ENCODE measurements at places on chromosomes 12 and 14.

GRCh38 chr12:76337583-76337982 lies 10.6 kb downstream of the BBS10 start:
- DNase-seq, result peak; percentile 77

DNA sequence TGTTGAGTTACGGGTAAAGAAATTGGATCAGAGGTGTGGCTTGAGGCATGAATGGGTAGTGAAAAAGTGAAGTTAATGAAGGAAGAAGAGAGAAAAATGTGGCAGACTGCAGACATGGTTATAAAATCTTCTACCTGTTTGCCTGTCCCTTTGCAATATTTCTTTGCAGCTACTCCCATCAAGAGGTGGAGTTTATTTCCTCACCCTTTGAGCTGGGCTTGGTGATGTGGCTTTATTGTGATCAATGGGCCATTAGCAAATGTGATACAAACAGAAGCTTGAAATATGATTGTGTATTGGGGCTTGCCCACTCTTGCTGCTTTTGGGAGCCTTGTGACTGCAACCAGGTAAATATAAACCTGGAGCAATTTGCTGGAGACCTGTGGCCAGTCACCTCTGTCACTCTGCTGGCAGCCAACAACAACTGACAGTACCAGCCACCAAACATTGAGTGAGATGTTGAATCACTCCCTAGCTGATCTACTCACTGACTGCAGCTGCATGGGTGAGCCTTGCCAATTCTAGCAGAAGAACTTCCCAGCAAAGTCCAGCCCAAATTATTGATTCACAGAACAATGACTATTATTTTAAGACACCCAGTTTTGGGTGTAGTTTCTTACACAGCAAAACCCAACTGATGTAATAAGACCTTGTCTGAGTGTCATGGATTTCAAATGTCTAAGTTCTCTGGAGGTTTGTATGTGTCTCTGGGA lies 151.0 kb upstream of the ATP2B1 start:
- no peak for DNase-seq

- no peak for DNase-seq
Observed at GRCh38 chr14:21084396-21084795, 14.1 kb downstream of the ZNF219 start.

- DNase-seq, result no peak
Observed at GRCh38 chr14:68501614-68502052, 291.2 kb downstream of the ZFP36L1 start.

DNA sequence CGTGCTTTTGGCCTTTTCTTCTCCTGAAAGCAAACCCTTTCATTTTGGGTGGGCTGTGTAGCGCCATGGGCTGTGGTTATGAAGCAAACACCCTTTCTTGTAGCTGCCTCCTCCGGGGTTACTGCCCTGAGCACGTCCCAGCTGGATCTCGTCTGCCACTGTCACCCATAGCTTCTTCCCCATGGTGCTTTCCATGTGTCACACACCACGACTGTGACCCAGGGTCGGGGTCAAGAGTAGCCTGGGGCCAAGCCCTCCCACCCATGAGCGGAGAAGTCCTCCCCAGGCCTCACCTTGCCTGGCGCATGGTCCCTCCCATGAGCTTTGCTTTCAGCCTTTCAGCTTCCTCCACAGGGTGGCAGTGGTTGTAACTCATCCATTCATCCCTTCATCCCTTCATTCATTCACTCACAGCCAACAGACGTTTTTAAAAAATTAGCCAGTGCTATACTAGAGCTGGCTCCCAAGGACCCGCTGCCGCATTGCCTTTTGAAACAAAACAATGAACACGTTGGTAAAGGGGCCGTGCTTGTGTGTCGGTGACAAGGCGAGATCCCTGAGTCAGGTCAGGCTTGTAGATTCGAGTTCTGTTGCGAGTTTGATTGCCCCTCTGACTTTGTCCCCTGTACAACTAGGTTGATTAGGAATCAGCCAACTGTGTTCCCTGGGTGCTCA lies 29.5 kb downstream of the MEG3 start:
- no peak for DNase-seq

GRCh38 chr12:31001581-31002360 lies 71.9 kb upstream of the DDX11 start:
- DNase-seq, result no peak

- no peak for DNase-seq
Observed at GRCh38 chr12:115882936-115883335, 394.6 kb downstream of the MED13L start.

GRCh38 chr12:126182619-126183236 lies 1117.5 kb downstream of the AACS start:
- DNase-seq, result no peak

DNA sequence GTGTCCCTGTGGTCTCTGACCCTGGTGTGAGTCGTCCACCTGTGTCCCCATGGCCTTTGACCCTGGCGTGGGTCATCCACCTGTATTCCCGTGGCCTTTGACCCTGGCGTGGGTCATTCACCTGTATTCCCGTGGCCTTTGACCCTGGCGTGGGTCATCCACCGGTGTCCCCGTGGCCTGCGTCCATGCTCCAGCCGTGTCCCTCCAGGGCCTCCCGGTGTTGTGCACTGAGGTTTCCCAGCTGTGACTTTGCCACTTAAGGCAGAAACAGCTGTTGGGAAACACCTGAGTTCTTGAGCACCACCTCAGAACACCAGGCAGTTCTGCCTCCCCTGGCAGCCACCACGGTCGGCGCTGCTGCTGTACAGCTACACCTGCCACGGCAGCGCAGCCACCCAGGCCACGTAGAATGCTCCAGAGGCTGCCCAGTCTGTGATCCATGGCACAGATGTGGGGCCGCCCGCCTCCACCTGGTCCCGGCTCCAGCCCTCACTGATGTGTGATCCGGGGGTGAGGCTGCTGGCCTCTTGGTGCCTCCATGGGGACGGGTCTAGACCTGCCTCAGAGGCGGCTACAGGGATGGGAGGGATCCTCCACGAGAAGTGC lies 69.1 kb upstream of the GALNT9 start:
- no peak for DNase-seq

- no peak for DNase-seq
Observed at GRCh38 chr12:105369014-105369413, 38.5 kb downstream of the C12orf75 start.

GRCh38 chr12:132154941-132155770 lies 10.9 kb downstream of the NOC4L start:
- DNase-seq, result no peak

DNA sequence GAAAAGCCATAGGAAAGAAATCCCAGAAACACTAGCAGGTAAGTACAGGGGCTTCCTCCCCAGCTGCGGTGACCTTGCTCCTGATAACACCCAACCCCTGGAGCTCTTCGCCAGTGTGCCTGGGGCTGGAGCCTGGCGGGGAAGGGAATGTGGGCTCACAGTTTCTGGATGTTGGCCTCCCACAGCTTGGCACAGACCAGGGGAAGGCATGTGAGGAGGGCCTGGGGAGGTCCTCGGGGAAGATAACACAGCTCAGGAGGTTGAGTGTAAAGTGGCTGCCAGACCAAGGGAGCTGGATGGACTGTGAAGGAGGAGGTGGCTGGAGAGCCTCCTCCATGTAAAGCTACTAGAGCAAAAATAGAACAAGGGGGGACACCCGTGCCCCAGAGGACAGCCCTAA lies 120.1 kb downstream of the BICD1 start:
- no peak for DNase-seq

DNA sequence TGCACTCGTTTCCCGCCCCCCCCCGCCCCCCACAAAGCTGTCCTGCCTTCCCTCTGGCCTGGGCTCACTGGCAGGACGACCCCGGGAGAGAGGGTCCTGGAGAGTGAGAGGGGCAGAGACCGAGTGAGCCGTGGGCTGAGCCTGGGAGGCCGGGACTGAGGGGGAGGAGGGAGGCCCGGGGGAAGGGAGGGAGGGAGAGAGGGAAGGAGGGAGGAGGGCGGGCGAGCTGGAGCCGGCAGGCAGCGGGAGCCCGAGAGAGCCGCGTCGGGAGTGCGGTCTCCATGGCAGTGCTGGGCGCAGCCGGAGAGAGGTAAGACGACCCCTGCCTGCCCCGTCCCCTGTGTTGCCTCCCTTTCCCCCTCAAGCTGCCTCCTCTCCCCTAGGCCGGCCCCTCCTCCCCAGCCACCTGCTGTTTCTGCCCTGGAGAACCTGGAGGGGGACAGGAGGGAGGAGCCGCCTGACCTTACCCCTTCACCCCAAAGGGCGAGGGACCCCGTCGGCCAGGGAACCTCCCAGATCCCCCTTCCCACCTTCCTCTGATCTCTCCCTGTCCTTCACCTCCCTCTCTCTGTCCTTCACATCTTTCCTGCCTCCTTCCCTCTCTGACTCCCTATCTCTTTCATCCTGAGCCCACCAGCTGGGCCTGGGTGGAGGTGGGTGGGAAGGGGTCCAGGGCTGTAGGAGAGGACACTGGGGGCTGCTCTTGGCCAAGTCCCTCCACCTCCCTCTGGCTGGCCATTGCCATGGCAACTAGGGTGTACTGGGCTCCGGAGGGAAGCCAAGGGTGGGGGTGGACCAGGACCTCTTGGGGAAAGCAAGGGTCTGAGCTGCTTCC lies at the start of gene GPR162:
Gene GPR162 (plus strand): TSS at position 231 of the 835 bp plus-strand sequence. CDS start 2,078 bp downstream, outside the sequence.
- DNase-seq, result no peak

GRCh38 chr12:101889211-101889752 lies 11.9 kb downstream of the DRAM1 start:
- no peak for DNase-seq

GRCh38 chr14:68283378-68284123 lies 464.0 kb downstream of the RAD51B start:
- DNase-seq, result no peak

- peak; percentile 33 for DNase-seq
Observed at GRCh38 chr14:101075025-101075800, 171.7 kb upstream of the RTL1 start.

DNA sequence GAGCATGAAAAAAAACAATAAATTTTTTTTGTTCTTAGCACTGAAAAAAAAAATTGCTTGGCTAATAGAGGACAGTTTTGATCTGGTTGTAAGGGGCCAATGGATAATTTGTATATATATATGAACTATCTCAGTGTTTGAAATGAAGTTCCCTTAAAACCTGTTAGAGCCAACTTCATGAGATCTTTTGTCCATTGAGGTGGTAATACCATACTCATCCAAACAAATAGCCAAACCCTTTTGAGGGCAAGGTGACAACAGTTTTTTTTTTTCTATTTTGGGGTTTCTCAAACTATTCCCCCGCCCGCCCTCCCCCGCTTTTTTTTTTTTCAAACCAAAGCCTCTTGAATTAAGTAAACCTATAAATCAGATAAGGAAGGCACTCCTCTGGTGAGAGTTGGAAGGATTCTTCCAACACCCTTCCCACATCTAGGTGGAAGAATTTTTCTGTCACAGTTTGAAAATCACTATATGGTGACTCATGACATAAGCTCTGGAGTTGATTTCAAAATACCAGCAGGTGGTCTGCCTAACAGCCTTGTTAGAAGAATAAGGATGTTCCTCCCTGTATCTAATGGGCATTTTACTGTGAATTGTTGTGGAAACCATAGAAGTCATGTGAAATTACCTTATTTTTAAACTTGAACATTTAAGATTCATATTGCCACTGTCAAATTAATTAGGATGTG lies 10.2 kb downstream of the ARHGAP5 start:
- peak; percentile 39 for DNase-seq

DNA sequence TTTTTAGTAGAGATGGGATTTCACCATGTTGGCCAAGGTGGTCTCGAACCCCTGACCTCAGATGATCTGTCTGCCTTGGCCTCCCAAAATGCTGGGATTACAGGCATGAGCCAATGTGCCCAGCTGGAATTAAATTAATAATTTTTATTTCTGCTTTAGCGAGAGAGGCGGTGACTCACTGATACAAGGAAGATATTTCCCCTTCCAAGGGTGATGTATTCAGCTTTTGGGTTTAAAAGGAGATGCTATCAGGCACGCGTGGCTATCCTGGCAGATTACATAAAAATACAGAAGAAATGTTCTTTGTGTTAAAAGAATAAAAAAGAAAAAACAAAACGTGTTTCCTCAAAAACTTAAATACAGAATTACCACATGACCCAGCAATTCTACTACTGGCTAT lies 12.4 kb upstream of the P2RX7 start:
- no peak for DNase-seq

DNA sequence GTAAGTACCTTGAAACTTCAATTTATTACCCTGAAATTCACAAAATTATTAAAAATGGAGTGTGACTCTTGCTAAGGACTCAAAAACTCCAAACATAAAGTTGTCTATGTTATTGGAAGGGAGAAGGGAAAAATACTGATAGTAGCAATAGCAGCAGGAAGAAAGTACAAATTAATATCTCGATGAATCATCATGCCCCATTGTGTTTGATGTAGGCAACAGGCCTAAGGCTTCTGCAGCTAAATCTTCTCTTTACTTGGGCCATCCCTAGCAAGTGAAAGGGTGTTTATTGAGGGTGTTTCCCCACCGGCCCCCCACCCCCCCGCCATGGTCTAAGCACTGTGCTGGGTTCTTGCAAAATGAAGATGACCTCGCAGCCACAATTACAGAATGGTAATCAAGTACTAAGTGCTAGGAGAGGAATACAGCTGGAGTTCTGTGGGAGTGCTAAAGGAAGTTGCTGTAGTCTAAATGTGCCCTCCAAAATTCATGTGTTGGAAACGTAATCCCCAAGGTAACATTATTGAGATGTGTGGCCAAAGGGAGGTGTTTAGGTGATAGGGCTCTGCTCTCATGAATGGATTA lies 76.5 kb downstream of the SNAPC1 start:
- DNase-seq, result no peak

- DNase-seq, result no peak
Observed at GRCh38 chr12:80262346-80262745, 163.0 kb downstream of the OTOGL start.

DNA sequence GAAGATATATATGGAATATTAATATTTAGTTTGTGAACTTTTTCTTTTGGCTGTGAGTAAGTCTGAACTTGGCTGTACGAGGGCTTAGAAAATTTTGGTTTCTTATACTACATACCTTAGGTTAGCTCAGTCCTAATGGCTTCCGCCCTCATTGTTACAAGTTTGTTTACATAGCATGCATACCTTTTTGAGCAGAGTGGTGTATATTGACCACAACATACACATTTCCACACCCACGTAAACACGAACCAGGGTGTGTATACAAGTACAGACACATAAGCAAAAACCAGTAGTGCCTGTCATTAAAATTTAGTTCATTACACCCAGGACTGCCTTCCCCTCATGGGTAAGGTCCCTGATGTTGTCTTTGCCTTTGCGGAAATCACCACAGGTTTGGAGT lies 230.2 kb upstream of the RGS6 start:
- no peak for DNase-seq

DNA sequence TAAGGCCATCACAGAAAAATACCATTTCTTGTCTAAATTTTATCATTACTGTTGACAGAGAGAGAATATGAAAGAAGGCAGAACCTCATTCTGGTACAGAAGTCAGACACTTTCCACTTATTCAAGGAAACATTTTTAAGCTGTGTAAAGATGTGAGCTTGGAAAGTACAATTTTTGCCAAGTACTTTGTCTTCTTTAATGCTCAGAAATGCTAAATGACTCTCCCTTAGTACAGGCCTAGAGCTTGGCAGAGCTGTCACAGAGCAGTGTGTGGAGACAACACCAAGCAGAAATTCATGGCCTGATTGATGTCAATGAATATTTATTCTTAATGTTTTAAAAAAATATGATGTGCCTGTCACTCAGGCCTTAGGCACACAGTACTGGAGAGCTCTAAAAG lies 20.7 kb downstream of the NT5DC3 start:
- DNase-seq, result no peak

GRCh38 chr12:93877446-93877845 lies 200.3 kb downstream of the CRADD start:
- DNase-seq, result no peak

GRCh38 chr12:101698800-101699347 lies 1.4 kb downstream of the CHPT1 start:
- no peak for DNase-seq
